CD4-positive, alpha-beta T cell treated with Interferon gamma for 1 hour (primary cell): ENCODE measurements at places on chromosomes 2 and 18.

DNA sequence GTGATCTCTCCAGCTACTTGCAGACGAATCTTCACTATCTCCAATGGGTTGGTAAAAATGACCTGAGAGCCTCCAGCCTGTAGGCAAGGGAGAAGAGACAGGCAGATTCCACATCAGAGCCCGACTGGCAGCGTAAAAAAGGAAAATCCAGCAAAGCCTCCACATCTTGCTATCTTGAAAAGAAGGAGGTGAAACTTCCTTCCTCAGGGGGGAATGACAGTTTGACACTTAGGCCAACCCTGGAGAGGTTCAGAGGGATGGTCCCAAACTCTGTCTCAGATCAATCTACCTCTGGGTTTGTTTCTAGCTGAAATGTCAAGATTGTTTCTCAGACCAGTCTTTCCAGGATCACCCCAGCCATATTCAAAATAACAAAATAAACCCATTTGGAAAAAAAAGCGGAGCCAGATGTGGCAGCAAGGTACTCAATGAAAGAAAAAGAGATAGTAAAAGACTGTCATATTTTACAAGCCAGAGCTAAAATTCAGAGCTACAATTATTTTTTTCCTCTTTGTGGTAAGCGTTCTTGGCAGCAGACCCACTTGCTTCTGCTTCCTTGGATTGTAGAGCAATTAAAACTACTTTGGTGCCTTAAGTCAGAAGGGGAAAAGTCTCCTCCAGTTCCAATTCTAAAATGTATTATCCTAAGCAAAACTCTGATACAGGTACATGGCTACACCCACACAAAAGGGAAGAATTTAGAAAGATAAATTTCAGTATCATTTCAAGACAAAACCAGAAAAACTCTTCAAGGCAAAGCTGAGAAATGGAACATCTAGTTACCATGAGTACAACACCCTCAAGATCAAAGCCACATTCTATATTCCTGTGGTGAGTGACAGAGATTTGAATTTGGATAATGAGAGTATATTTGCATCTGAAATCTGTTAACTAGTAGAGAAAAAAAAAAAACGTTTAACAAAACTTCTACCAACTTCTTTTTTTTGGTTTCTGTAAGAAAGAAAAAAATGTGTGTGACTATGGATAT, 100.1 kb downstream of the SLC25A12 start:
- no peak for DNase-seq

- DNase-seq, result no peak
Observed at GRCh38 chr2:222672068-222672401, 577 bp downstream of the MOGAT1 start.

DNA sequence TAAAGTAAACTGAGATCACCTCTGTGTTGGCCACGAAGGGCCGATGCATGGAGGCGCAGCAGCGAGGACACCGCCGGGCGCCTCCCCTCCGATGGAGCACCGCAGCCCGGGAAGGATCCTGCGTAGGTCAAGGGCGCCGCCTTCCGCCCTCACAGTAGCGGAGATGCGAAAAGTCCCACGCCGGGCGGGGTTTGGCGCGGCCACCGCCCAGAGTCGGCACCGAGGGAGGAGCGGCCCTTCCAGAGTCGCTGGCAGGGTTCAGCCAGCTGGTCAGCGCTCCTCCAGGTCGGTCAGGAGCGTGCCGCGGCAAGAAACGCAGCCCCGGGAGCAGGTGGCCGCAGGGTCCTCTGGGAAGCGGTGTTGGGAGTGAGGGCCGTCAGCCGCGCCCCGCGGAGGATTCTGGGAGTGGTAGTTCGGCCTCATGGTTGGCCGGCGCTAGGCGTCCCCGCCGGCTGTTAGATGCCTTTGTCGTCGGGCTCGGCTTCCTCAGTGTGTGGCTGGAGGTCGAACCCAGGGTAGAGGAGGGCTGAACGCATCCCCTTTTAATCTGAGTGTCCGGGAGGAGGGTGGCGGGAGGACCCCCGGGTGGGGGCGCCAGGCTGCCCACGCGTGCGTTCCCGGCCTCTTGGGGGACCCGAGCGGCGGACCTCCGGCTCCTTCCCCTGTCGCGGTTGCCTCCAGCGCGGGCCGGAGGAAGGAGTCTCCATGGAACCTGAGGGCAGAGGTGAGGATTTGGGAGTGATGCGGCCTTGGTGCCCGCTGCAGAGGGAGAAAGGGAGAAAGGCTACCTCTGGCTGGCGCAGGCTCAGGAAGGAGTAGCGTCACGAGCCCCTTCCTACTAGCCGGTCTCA, at the start of gene ZNF892:
Gene ZNF892 (plus strand): TSS at position 411 of the 851 bp plus-strand sequence. CDS start 295 bp downstream, at position 706.
- peak; percentile 79 for DNase-seq

- no peak for DNase-seq
Observed at GRCh38 chr18:42069036-42069435, 114.0 kb downstream of the PIK3C3 start.
